ENCODE measurements at places on chromosomes 12 and 14.

DNA sequence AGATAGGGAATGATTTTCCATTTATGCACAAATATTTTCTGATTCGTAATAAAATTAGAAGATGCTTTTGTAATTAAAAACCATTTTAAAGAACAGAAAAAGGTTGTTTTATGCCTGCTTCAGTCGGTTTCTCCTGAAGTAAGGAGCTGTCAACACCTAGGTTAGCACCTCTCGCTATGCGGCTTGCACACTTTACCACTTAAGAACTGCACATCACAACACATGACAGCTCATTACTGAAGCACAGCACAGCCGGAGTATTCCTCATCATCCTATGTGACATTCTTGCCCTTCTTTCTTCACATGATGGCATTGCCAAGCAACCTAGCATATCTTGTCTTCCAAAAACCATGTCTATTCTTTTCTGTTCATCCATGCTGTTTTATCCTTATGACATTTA lies 5.4 kb upstream of the WIF1 start:
- DNase-seq: no peak

- DNase-seq: no peak
Measured at GRCh38 chr12:7302266-7302986, 1.4 kb upstream of the ACSM4 start.

GRCh38 chr14:67645414-67645813 lies 25.7 kb downstream of the ARG2 start:
- DNase-seq: no peak

DNA sequence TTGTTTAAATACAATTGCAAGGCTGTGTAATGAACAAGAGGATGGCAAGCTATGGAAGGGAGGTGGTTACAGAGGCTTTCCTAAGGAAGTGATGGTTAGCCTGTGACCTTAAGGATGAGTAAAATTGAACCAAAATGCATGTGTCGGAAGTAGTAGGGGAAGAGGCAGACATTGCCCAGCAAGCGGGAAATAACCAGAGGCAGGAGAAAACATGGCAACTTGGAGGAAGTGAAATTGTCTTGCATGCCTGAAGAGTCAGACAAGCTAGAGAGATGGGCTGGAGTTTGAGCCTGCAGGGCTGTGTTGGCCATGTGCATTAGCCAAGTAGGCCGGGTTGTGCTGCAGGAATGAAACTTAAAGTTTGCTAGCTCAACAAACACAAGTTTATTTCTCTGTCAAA lies 96.2 kb downstream of the BTG1 start:
- DNase-seq: no peak

DNA sequence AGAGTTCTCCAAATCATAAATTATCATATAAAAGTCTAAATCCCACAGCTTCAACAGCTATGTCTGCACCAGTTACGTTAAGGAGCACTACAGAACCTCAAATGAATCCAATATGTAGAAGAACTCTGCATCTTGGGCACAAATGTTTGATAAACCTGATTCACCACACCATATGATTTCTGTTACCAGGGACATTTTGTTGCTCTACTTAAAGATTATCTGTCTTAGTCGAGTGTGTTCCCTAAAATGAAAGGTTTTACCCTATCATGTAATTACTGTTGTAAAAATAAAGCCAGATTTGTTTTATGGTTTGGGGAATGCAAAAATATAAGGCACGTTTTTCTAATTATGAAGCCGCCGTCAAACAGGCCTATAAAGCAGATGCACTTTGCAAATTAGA lies 363.1 kb downstream of the EGLN3 start:
- no peak for DNase-seq

DNA sequence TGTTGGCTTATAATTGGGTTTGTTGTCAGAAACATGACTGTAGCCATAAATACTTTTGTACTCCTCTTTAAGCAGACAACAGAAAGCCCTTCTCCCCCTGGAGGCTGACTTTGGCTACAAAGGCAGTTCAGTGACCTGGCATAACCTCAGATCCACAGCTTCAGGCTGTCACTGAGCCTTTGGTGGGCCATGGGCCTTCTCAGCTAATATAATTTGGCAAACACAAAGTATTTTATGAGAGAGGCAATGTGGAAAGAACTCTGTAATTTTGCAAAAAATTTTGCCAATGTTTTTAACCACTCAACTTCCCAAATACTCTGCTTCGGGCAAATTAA lies 15.5 kb upstream of the MGP start:
- no peak for DNase-seq

- no peak for DNase-seq
Measured at GRCh38 chr12:29582146-29582545, 84.7 kb upstream of the OVCH1 start.

DNA sequence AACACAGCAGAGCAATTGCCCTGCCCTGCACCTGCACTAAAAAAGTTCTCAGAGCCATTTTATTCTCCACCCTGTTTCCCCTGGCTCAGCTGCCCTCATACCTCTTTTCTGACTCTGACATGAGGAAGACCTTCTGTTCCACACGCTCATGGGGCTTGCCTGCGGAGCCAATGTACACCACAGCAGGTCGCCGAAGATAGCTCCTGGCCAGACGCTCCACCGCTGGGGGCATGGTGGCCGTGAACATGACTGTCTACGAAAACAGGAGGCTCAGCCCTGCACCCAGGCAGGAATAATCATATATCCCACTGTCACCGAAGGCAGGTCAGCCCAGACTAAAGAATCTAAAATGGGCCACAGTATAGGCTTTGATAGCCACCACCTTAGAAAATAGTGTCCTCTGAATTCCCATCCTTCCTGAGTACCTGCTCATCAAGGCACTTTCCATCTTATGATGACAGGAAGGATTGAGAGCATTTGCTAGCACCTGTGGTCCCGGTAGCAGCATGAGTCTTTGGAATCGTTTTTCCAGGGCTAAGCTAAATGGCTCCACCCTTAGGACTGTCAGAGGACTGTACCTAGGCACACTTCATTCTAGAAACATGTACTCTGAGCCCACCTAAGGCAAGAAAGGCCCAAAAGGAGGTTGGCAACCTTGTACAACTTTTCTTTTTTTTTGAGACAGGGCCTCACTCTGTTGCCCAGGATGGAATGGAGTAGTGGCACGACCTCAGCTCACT lies 14.2 kb downstream of the CACNB3 start:
- no peak for DNase-seq

DNA sequence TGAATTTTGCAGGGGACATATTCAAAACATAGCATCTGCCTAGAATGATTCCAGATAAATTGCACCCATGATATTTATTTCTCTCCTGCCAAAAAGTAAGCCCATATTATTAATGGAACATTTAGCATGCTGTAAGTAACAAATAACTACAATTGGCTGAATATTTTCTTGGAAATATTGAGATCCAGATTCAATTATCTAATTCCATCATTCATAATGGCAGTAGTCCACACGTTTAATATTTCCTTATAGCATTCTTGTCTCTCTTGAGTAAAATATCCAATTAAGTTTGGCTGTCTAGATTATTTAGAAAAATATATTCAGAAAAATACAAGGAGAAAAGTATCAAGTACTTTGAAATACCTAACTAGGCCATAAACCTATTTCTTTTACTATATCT lies 157.5 kb downstream of the FLRT2 start:
- no peak for DNase-seq

- peak; percentile 65 for DNase-seq
Measured at GRCh38 chr14:20609215-20610001, 18.2 kb upstream of the RNASE12 start.

- DNase-seq: no peak
Measured at GRCh38 chr12:47219243-47219642, 139.5 kb upstream of the AMIGO2 start.

- no peak for DNase-seq
Measured at GRCh38 chr14:92861856-92862745, 60.8 kb upstream of the CHGA start.
